ENCODE measurements at places on chromosomes 1 and 21. TPM values are rescaled to one million over a fixed set of nuclear protein-coding genes. Genes with fewer than 3 reads are reported as not detected.

TDRD10 gene
- 21.7 TPM for total RNA-seq

MEAF6 gene
- 64.5 TPM for total RNA-seq

S100A7 gene
- not detected for total RNA-seq

DNA sequence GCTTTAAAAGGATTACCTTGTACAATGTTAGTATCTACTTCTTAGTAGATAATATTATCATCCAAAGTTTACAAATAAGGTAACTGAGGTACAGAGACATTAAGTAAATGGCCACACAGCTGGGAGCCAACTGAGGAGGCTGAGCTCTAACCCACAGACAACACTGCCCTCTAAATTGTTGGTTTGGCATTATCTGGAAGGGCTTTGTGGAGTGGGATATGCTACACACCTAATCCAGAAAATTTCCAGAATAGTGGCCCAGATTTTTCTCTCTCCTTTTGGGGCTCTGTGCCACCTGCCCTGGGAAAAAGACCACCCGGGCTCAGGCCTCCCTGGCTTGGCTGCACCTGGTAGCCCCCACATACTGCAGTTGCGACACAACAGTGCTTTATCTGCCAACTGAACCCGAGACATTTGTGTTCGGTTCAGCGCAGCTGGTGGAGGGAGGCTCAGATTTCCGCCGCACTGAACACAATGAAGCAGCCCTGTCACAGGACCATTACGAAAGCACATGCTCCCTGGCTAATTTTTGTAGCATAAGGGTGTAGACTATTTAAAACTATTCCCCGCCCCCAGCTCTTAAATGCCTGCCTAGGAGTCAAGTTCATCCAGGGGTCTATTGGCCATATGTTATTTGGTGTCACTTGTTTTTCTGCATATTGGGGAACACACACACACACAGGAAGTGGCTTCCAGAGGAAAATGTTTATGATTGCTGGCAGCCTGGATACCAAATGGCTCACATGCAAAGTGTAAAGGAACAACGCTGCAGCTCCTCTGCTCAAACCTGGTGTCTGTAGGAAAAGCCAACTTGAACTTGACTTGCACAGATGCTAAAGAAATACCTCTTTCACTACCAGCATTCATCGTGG, 92.3 kb upstream of the ESRRG start:
- H3K4me3 ChIP-seq, result no peak overlapping the region
- no peaks in the 10 kb centered on the region for H3K27me3 ChIP-seq
- no peak overlapping the region for H3K27ac ChIP-seq
- no peak for DNase-seq
- H3K36me3 ChIP-seq, result no peaks in the 10 kb centered on the region
- H3K4me1 ChIP-seq, result no peaks in the 10 kb centered on the region

DNA sequence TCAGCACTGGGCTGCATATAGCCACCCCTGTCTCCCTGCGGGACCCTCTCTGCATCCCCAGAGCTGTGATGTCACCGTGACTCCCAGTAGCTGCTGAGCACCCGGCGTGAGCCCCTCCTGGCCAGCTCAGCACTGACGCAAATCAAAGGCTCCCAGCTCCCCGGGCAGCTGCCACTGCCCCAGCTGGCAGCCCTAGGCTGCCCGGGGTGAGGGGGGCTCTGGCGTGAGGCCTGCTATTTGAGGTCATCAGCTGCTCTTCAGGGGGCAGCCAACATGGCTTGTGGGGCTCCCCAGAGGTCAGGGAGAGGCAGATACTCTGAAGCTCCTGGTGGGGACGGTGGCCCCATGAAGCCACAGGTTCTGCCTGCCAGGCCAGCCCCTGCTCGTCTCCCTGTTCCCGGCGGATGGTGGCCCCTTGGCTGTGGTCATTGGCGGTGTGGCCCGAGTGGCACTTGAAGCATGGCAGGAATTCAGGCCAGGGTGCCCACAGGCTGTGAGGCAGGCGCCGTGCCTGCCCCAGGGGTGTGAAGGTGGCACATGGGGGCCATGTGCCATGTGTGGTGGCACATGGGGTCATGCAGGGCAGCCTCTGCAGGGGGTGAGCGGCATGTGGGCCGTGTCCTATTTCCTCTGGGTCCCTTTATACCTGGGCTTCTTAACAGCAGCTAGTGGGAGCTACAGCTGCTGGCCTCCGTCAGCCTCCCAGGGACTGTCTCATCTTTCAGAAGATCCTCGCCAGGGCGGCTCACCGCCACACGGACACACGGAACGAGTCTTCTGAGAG, 85.4 kb downstream of the SIK1 start:
- H3K27ac ChIP-seq, result no peak overlapping the region
- no peaks in the 10 kb centered on the region for H3K27me3 ChIP-seq
- peaks cover 15% of the 10 kb centered on the region for H3K4me1 ChIP-seq
- H3K4me3 ChIP-seq, result no peak overlapping the region
- DNase-seq, result no peak

DNA sequence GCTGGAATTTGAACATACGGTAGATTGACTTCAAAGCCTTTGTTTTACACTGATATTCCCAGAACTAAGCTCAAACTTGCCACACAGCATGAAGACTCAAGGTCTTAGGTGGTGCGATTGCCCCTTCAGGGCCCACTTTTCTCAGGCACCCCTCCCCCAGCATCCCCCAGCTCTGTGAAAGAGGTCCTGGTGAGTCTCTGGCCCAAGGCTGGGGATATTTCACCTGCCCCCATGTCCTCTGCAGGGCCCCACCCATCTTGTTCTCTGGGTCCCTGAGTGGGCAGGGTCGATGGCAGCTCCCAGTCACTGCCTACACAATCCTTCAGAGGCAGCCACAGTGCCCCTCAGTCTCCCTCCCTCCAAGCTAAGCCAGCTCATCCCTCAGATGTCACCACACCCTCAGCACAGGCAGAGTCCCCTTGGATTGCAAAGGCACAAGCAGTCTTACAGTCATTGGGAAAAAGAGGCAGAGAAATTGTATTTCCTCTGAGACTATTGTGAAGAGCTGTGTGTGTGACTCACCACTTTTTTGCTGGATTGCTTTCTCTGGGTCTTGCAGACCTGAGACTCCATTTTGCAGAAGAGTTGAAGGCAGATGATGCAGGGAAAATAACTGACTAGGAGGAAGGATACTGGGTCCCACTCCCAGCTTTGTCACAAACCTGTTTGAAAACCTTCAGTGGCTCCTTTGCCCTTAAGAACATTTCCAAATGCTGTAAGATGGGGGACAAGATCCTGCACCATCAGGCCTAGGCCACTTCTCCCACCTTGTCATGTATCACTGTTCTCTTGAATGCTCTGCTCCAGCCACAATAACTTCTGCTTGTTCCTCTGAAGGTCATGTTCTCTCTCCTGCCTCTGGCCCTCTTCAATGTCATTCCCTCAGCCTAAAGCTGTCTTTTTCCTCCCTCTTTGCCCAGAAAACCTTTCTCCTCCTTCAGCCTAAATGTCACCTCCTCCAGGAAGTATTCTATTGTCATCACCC, 119.1 kb upstream of the GRIK3 start:
- H3K27ac ChIP-seq, result no peak overlapping the region
- no peak for DNase-seq
- no peaks in the 10 kb centered on the region for H3K36me3 ChIP-seq
- no peaks in the 10 kb centered on the region for H3K4me1 ChIP-seq
- H3K4me3 ChIP-seq, result no peak overlapping the region

DNA sequence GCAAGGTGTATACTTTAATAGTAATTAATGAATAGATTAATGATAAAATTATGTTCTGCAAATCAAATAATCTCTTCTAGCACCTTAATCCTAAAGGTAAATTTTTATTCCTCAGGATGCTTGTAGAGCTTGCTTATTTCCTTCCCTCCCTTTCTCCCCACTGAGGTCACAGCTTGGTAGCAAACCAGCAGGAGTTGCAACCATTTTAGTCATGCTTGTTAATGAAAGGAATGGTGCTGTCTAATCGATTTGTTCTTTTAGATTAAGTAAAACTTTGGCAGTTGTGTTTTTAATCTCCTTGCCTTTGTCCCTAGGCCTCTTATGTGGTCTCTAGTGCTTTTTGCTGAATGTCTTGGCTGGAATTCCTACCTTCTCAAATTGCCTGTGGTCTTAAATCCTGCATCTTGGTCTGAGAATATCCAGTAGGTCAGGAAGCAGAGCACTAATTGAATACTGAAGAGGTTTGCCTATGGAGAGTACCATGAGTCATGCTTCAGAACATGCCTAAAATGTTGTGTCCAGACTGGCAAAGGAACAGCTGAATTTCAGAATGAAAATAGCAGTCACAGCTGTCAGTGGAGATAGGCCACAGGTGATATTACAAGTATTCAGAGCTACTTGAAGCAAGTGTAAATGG, 36.3 kb upstream of the RWDD3 start:
- no peaks in the 10 kb centered on the region for H3K27me3 ChIP-seq
- no peaks in the 10 kb centered on the region for H3K36me3 ChIP-seq
- H3K4me3 ChIP-seq, result no peak overlapping the region
- DNase-seq, result no peak

DNA sequence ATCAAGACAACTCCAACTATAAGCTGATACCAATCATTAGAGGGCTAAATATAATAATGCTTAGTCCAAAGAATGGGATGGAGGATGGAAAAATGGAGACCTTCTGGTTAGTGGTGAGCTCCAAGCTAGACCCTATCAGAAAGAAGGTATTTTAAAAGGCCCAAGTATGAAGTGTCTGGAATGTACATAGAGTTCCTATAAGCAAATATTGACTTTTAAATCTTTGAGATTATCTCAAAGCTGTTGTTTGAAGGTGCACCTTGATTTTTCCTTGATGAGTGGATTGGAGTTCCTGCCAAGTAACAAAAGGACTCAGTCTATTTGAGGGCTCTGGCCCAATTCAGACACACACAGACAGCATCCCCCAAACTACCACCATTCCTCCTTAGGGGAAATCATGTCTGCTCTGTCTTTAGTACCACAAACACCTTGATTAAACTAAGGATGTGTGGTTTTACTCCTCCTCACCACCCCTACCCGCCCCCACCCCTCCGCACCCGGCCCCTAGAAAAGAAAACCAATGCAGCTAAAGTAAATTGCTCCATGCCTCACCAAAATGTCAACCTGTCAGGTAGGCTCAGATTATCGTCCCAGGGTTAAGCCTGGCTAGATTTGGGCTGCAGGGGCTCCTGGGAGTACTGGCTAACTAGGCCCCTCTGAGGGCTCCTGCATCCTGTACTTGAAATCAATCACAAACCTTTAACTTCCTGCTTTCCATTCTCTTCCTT, 59.4 kb downstream of the CDC7 start:
- peaks cover 23% of the 10 kb centered on the region for H3K4me1 ChIP-seq
- H3K36me3 ChIP-seq, result no peaks in the 10 kb centered on the region
- H3K4me3 ChIP-seq, result no peak overlapping the region
- no peak for DNase-seq
- H3K27ac ChIP-seq, result peak overlapping the region; percentile 45

DNA sequence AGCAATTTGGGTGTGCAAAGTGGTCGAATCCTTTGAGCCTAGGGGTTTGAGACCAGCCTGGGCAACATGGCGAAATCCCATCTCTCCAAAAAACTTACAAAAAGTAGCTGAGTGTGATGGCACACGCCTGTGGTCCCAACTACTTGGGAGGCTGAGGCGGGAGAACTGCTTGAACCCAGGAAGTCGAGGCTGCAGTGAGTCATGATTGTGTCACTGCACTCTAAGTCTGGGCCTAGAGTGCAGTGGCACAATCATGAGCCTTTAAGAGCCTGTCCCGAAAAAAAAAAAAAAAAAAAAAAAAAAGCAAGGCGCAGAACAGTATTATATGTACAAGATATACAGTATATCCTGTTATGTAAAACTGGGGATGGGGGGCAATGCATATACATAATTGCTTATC, 25.1 kb upstream of the HTR1D start:
- no peak overlapping the region for H3K4me3 ChIP-seq
- no peak overlapping the region for H3K27ac ChIP-seq
- H3K27me3 ChIP-seq, result no peaks in the 10 kb centered on the region

DNA sequence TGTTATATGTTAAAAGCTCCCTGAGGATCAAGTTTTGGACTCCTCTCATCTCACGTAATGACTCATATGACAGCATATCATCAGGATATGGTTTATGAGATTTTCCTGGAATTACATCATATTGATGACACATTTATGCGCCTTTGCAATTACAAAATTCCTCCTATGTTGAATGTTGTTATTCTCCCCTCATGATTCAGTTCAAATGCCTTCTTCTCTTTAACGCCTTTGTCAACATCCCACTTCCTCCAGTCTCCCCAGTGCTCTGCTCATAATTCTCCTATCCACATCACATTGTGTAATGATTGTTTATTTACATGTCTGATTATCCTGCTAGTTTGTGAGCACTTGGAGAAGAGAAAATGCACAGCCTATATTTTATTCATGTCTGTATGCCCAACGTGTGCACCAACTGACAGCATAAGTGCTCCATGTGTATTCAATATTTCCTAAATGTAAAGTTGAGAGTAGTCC, 80.9 kb upstream of the BACH1 start:
- H3K27ac ChIP-seq, result no peak overlapping the region
- no peaks in the 10 kb centered on the region for H3K4me1 ChIP-seq
- H3K27me3 ChIP-seq, result no peaks in the 10 kb centered on the region
- H3K4me3 ChIP-seq, result no peak overlapping the region

DNA sequence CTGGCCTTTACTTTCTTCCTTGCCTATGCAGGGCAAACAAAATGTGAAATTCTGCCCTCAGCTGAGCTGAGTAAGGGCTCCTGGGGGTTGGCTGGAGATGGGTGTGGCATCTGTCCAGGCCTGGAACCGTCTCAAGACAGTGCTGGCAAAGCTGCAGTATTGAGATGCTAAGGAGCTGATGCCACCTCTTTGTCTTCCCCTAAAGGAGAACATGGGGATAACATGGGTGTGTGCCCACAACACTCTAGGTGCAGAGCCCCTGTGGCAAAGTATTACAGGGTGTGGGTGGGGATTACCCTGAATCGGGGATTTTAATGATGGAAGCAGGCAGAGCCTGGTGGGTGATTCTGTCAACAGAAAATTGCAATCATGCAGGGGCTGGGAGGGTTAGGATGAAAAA, 2.5 kb upstream of the ST3GAL3 start:
- DNase-seq, result no peak
- H3K4me1 ChIP-seq, result peaks cover 12% of the 10 kb centered on the region
- no peaks in the 10 kb centered on the region for H3K27me3 ChIP-seq
- H3K36me3 ChIP-seq, result peaks cover 56% of the 10 kb centered on the region
- no peak overlapping the region for H3K27ac ChIP-seq

DNA sequence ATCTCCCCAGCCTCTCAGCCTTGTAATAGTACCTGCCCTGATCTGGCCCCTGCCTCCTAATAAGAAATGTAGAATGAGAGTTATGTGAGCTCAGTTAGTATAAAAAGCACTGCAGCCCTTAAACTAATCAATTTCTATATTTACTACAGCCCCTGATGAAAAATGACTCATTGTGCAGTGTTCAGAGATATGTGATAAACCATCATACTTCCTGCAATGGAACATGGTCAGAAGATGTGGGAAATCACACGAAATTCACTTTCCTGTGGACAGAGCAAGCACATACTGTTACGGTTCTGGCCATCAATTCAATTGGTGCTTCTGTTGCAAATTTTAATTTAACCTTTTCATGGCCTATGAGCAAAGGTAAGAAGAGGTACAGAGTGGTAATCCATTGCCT, 176.8 kb upstream of the PDE4B start:
- no peaks in the 10 kb centered on the region for H3K27me3 ChIP-seq
- no peak overlapping the region for H3K4me3 ChIP-seq
- DNase-seq, result no peak
- H3K27ac ChIP-seq, result no peak overlapping the region
- H3K4me1 ChIP-seq, result no peaks in the 10 kb centered on the region
- no peaks in the 10 kb centered on the region for H3K36me3 ChIP-seq
